Right atrium auricular region (tissue), 2 donors: ENCODE measurements at places on chromosomes 7 and 10. TPM values are rescaled to one million over a fixed set of nuclear protein-coding genes. Genes with fewer than 3 reads are reported as not detected.

DNA sequence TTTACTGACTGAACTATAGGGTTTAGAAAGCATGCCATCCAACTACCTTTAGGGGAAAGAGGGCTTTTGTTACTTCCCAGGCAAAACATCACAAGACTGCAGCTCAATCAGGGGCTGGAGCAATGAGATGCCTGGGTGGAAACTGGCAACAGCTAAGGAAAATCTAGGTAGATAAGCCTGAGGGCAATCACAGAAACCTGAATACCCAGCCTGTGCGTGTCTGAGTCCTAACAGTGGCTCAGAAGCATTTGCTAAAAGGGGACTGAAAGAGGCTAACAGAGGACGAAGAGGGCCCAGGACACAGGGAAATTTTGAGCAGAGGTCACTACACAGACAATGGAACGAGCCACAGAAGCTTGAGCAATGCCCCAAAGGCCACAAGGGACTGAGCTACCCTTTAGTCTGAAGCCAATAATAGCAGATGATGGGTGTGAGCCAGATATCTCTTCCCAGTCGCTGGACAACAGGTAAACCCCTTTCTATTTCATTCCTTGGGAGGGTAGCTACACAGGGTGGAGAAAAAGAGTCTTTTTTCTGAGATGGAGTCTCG lies 79.1 kb downstream of the ITGA8 start:
- no peak for DNase-seq

- DNase-seq: no peak
Observed at GRCh38 chr7:140360697-140361229, 37.6 kb downstream of the SLC37A3 start.

GRCh38 chr7:101628522-101628921 lies 574 bp downstream of the MYL10 start:
- no peak for DNase-seq

DNA sequence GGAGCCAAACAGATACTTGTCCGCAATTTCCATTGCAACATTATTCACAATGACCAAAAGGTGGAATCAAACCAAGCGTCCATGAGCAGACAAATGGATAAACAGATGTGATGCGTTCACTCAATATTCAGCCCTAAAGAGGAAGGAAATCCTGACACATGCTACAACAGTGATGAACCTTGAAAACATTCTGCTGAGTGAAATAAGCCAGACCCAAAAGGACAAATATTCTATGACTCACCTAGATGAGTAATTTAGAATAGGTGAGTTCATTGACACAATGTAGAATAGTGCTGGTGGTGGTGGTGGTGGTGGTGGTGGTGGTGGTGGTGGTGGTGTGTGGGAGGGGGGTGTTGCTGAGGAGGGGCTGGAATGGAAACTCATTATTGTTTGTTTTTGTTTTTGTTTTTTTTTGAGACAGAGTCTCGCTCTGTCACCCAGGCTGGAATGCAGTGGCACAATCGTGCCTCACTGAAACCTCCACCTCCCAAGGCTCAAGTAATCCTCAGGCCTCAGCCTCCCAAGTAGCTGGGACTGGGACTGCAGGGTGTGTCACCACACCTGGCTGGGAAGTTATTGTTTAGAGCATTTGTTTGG lies 28.6 kb downstream of the SMKR1 start:
- no peak for DNase-seq

GRCh38 chr7:22715969-22716368 lies 11.0 kb upstream of the IL6 start:
- no peak for DNase-seq

DNA sequence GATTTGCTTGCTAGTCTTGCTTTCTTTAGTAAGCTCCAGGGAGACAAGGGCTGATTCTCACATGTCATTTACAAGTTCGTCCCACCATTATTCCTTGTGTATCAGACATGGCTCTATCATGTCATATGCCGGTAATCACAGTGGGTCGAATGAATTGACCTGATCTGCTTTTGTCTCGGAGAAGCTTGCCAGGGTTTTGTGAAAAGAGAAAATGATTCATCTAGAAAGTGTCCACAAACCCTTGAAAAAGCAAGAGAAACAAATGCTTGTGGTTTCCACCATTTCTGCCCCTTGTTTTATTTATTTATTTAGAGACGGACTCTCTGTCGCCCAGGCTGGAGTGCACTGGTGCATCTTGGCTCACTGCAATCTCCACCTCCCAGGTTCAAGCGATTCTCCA lies 278.5 kb downstream of the TCF7L2 start:
- no peak for DNase-seq

DNA sequence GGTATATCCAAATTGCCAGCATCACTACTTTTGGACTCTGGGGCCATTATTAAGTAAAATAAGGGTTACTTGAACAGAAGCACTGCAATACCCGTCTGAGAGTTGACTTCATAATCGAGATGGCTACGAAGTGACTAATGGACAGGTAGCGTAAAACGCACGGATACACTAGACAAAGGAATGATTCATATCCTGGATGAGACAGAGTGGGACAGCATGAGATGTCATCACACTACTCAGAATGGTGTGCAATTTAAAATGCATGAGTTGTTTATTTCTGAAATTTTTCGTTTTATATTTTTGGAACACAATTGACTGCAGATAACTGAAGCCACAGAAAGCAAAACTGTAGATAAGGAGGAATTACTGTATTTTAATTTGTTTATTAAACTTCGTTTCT lies 421.5 kb upstream of the LRGUK start:
- no peak for DNase-seq

GRCh38 chr7:51732951-51733350 lies 416.3 kb upstream of the COBL start:
- DNase-seq: no peak

GRCh38 chr10:131997366-131998049 lies 15.8 kb upstream of the BNIP3 start:
- DNase-seq: peak; percentile 95

GRCh38 chr10:63208986-63209385 lies 75.9 kb downstream of the NRBF2 start:
- no peak for DNase-seq

GRCh38 chr7:128323459-128324367 lies 20.0 kb downstream of the RBM28 start:
- DNase-seq: no peak

DNA sequence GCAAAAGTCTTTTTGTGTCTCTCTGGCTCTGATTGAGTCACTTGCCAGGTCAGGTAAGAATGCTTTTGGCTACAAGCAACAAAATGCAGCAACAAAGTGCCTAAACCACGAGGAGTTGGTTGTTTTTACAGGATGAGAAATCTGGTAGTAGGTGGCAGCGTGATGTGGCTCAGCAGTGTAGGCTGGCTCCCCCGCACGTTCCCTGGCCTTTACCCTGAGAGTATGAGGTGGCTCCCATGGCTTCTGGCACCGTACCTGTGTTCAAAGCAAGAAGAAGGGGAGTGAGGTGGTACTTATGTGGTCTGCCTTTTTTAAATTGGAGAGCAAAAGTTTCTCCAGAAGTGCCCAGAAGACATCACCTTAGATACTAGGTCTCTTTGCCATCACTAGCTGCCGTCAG lies 11.7 kb downstream of the PRKRIP1 start:
- no peak for DNase-seq

GRCh38 chr10:28410420-28411135 lies 107.7 kb upstream of the MPP7 start:
- no peak for DNase-seq

DNA sequence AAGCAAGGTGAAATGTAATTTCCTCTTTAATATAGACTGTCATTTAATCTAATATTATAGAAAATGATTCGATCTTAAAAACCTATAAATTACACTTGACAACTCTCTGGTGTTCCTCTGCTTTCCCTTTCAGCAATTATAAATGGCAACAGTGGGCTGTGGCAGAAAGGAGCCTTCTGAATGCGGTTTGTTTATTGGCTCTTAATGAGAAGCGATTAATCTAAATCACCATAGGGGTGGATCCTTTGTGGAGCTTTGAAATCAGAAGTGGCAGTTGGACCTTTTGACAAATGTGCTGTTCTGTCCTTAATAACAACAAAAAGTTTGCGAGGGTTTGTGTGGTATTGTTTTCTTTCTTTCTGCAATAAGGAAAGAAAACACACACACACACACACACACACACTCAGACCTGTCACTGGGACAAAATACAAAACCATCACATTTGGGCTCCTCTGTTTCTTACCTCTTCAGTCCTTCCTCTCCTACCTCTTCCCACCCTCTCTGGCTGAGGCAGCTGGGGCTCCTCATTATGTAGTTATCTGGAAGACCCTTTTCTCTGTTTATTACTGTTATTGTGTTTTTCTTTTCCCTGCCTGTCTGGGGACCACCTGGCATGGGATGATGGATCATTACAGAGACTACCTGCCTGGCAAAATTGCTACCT lies 316.2 kb downstream of the SORCS3 start:
- DNase-seq: no peak

DNA sequence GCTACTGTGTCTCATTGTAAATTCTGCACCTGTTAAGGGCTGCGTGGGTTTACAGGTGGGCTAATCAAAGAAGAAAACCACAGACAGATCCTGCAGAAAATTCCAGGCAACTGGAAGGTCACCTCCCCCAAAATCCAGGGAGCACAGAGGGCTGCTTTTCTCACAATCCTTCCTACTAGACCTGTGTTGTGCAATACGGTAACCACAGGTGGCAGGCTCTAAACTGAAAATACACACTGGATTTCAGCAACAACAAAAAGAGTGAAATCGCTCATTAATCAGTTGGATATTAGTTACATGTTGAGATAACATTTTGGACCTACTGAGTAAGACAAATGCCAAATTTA lies 83.2 kb downstream of the SLC16A9 start:
- DNase-seq: no peak

GRCh38 chr7:6556196-6556595 lies 4.9 kb upstream of the GRID2IP start:
- no peak for DNase-seq

GRCh38 chr10:191703-192518 lies 56.7 kb downstream of the ZMYND11 start:
- DNase-seq: no peak

- no peak for DNase-seq
Observed at GRCh38 chr7:126436213-126436868, 816.4 kb downstream of the GRM8 start.

GRCh38 chr7:30888747-30889146 lies 22.9 kb upstream of the AQP1 start:
- peak; percentile 79 for DNase-seq

GRCh38 chr10:130470286-130470685 lies 334.1 kb downstream of the GLRX3 start:
- DNase-seq: no peak

- DNase-seq: no peak
Observed at GRCh38 chr7:36545291-36545690, 155.6 kb downstream of the ANLN start.

- no peak for DNase-seq
Observed at GRCh38 chr7:104175361-104175984, 32.3 kb downstream of the ORC5 start.

GRCh38 chr10:125146791-125147579 lies 13.4 kb downstream of the CTBP2 start:
- DNase-seq: no peak

GRCh38 chr7:86199881-86200614 lies 443.7 kb upstream of the GRM3 start:
- no peak for DNase-seq

- no peak for DNase-seq
Observed at GRCh38 chr7:124403587-124403986, 362.0 kb downstream of the GPR37 start.

GRCh38 chr10:49395741-49396665 lies at the start of gene DRGX:
TSS of gene DRGX (minus strand) at chr10:49396089. CDS start at chr10:49395440, 649 bp downstream.
- DNase-seq: peak; percentile 21

DNA sequence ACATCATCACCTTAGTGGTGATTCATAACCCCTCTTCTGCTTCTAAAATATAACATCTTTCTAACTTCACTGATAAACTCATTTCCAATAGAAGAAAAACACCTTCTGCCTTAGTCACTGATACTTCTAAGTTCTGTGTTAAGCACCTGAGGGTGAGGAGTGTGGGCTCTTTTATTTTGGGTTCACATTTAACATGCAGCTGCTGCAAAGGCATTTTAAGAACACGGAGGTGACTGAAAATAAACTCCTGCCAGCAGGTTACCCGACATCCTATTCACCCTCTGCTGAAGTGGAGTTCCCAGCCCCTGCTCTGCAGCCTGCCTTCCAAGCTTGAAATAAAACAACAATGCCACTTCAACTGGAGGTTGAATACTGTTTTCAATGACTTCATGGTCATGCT lies 202.9 kb upstream of the PLXNA4 start:
- DNase-seq: no peak

DNA sequence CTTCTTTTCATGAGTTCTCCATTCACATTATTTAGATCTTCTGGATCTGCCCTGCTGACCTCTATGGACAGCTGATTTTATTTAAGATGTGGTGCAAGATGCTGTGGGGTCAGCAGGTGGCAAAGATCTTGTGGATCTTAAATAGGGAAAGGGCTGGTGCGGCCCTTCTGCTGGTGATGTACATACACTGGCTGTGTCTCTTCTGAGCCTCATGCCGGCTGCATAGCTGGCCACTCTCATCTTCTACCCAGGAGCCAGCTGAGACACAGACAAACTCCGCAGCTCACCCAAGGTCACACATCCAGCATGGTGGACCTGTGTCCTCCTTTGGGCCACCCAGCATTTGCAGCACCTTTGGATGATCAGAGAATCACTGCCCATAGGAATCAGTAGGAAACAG lies 9.7 kb downstream of the RBP3 start:
- DNase-seq: no peak

The PHF14 gene
- 14.3 TPM for total RNA-seq

The WAPL gene
- 19.5 TPM for total RNA-seq

The CACNA2D1 gene
- total RNA-seq: 54.5 TPM

The ARHGAP12 gene
- total RNA-seq: 24.1 TPM

The OR2A42 gene
- 0.11 TPM for total RNA-seq

The GIMAP2 gene
- total RNA-seq: 8.3 TPM

The TCAF2 gene
- total RNA-seq: 0.19 TPM

The ADIRF gene
- total RNA-seq: 67.8 TPM

The JAKMIP3 gene
- total RNA-seq: 0.20 TPM

The NKX1-2 gene
- not detected for total RNA-seq

The ZNF467 gene
- total RNA-seq: 11.0 TPM

The ZNF853 gene
- 25.2 TPM for total RNA-seq

The TPST1 gene
- total RNA-seq: 9.0 TPM

The GPR141 gene
- not detected for total RNA-seq
